ENCODE measurements at places on chromosomes 4 and X. TPM values are rescaled to one million over a fixed set of nuclear protein-coding genes. Genes with fewer than 3 reads are reported as not detected.
A peak's percentile ranks its signal among the peaks of the same experiment; 100 is the strongest.

GRCh38 chr4:139083607-139083955 lies 68.0 kb downstream of the NOCT start:
- DNase-seq, result peak; percentile 58

SYNPO2 gene
- total RNA-seq, result 0.22 TPM

DNA sequence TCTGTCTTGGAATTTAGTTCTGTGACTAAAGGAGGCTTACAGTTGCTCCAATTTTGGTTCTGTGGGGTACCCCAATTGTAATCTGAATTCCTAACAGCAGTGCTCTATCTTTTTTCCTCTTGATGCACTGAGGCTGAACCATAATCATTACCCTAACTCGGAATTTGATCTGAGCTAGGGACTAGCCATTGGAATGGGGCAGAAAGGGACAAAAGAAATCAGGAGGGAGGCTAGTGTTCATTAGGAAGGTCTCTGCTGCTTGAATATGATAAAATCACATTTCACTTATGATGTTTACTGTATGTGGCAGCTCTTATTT lies 2.7 kb downstream of the KLF3 start:
- DNase-seq, result no peak

RAB33A gene
- total RNA-seq, result 14.4 TPM

GRCh38 chrX:153992180-153992579 lies 19.6 kb downstream of the TMEM187 start:
- DNase-seq, result no peak

GRCh38 chr4:84502955-84503373 lies 3.9 kb upstream of the NKX6-1 start:
- DNase-seq, result no peak

TRIML2 gene
- not detected for total RNA-seq

MAGEA6 gene
- total RNA-seq, result not detected

DNA sequence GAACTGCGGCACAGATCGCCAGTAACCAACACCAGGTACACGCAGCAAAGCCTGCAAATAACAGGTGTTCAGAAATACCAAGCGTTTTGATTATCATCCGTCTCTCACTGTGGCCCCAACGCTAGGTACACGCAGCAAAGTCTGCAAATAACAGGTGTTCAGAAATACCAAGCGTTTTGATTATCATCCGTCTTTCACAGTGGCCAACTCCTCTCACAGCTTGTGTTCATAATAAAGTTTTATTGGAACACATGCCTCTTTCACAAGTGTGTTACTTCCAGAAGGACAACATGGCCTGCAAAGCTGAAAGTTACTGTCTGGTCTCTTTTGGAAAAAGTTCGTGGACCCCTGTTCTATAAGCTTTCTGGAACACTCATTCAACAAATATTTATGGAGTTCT lies 153.1 kb downstream of the AFAP1 start:
- DNase-seq, result no peak

TCEAL9 gene
- not detected for total RNA-seq

DNA sequence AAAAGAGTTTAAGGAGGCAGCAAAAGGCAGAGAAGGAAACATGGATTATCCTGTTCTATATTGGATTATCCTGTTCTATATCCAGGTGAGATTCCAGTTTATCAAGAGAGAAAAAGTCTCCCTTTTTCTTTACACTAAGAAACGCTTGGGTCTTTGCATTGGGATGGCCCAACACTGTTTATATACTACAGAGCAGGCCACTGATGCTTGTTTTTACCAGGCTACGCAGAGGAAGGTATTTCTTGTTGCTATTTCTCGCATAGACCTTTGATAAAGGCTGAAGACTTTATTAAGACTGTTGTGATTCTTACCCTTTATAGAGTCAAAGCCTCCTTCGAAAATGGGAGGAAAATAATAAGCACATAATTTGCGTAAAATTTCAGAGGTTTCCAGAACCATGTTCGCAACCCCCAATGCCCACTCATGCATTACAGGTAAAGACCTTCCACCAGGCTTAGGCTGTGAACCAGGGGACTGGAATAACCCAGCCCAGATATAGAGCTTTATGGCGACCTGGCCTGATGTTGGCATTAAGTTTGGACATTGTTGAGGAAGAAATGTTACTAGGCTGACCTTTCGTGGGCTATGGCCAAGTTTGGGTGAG lies 218.3 kb downstream of the PTTG2 start:
- DNase-seq, result no peak

MXRA5 gene
- total RNA-seq, result not detected

PAGE4 gene
- not detected for total RNA-seq

GRCh38 chrX:106726485-106727437 lies at the start of gene RNF128:
Gene RNF128 (plus strand): TSS chrX:106726701. CDS start chrX:106726914, 213 bp downstream.
- DNase-seq, result peak; percentile 13

- DNase-seq, result peak; percentile 37
Observed at GRCh38 chrX:96685210-96686099, 813 bp downstream of the DIAPH2 start.

- no peak for DNase-seq
Observed at GRCh38 chrX:53321230-53321942, 40.0 kb upstream of the IQSEC2 start.

DNA sequence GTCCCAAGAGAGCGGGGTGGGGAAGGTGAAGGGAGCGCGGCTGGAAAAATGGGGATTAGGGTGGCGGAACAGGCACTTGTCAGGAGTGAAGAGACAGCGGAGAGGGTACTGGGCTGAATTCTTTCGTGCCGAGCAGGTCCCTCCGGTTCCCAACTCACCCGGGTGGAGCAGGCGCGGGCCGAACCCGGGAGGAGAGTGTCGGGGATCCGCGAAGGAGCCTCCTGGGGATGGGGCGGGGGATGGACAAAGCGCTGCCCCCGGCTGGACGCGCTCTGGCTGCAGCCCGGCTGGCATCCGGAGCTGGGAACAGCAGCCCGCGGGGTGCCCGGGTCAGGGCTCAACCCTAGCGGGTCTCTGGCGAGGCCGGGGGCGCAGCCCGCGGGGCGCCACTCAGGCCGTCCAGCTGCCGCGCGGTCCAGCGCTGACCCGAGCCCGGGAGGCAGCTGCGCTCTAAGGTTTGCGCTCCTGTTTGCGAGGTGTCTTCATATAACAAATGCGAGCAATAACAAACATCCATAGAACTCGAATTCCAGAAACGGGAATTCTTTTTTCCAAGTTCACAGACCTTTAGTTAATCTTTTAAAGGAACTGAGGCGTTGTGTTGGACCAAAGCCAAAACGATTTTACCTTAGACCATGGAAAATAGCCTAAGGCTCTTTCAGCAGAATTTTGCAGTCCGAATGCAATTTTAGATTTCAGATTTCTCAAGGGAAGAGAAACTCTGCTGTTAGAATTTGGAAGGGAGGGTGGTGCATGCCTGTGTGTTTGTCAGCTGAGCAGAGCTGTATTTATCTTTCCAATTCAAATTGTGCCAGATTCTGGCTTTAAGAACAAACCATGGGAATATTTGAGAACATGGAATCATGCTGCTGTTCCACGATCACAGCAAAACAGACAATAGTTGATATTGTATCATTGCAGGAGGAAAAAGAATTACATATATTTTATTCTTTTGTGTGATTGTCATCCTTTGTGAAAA lies 744 bp downstream of the NPY5R start:
- no peak for DNase-seq

DNA sequence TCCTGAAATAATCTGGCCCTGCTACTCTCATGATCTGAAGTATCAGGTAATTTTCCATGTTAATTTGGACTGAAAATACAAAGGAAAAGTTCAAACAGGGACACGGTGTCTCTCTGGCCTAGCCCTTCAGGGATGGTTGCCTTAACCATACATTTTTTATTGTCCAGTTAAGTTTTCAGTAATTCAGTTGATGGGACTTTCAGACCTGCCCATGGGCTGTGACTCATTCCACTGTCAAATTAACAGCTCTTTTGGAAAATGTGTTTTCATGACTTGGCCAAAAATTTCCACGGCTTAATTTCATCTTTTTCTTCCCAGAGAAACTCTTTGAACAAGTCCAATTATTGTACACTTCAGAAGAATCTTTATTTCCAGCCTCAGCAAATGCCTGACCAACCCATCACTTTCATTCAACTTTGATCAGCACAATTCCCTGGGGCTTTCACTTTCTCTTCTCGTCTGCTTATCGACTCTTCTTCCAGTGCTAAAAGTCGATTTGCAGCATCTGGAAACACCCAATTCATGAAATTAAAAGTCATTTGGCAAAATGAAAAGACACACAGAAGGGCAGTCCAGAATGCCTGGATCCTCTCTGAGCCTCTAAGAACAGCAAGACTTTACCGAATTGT lies 293.9 kb downstream of the RAB28 start:
- DNase-seq, result no peak

DNA sequence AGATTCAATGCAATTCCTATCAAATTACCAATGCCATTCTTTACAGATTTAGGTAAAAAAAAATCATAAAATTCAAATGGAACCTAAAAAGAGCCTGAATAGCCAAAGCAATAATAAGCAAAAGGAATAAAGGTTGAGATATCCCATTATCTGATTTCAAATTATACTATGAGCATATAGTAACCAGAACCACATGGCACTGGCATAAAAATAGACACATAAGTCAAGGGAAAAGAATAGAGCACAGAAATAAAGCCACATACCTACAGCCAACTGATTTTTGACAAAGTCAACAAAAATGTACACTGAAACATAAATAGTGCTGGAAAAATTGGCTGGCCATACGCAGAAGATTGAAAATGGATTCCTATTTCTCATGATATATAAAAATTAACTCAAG lies 853.7 kb downstream of the FAT4 start:
- no peak for DNase-seq

GPR78 gene
- total RNA-seq, result not detected

- DNase-seq, result no peak
Observed at GRCh38 chr4:40548256-40548655, 81.4 kb downstream of the RBM47 start.

P2RY4 gene
- not detected for total RNA-seq

SPANXN4 gene
- not detected for total RNA-seq

- no peak for DNase-seq
Observed at GRCh38 chrX:125577479-125577878, 257.8 kb downstream of the TEX13C start.

DNA sequence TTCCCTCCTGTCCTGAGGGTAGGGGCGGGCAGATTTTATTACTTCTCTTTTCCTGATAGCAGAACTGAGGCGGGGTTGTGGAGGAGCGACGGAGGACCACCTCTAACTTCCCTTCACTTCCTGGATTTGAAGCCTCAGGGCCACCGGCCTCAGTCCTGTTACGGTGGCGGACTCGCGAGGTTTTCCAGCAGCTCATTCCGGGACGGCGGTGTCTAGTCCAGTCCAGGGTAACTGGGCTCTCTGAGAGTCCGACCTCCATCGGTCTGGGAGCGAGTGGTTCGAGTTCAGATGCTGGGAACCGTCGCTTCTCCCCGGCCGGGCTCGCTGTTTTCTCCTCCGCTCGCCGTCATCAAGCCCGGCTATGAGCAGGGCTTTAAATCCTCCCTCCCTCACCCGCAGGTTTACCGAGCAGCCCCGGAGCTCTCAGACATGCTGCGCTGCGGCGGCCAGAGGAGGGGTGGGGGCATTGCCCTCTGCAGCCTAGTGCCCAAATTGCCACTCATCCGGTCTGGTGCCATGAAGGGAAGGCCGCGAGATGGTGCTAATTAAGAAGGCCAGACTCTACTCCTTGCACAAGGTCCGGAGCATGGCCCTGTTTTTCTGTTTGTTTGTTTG lies 23.3 kb downstream of the HAND2 start:
- DNase-seq, result no peak

- no peak for DNase-seq
Observed at GRCh38 chr4:76141241-76141640, 7.0 kb downstream of the NUP54 start.

GRCh38 chr4:94302191-94302590 lies 40.4 kb downstream of the HPGDS start:
- DNase-seq, result no peak

Data from CD4-positive, alpha-beta T cell (primary cell).